ENCODE measurements at places on chromosomes 6 and 20.
A peak's percentile ranks its signal among the peaks of the same experiment; 100 is the strongest.

- no peak for DNase-seq
These were observed 51.7 kb downstream of the CTNNBL1 start for GRCh38 chr20:37745553-37745952.

DNA sequence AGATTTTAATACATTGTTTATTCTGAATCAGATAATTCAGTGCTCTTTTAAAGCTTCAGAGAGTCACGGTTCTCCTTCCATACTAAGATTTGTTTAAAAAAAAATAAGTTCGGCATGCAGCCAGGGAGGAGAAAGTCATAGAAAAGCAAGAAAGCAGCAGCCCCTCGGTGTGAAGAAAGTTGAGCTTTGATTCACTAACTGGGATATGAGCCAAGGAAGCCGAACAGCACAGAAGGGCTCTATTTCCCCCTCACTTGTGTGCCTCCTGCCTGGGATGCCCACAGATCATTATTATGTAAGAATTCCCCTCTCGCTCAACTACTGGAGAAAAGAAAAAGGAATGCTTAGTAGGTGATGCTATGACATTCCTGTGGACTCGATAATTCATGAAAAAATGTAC, 69.3 kb upstream of the SYNJ2 start:
- DNase-seq = no peak

GRCh38 chr20:41308290-41308711, 9.2 kb downstream of the ZHX3 start:
- no peak for DNase-seq

- no peak for DNase-seq
These were observed 159.8 kb downstream of the AKAP7 start for GRCh38 chr6:131295081-131295480.

DNA sequence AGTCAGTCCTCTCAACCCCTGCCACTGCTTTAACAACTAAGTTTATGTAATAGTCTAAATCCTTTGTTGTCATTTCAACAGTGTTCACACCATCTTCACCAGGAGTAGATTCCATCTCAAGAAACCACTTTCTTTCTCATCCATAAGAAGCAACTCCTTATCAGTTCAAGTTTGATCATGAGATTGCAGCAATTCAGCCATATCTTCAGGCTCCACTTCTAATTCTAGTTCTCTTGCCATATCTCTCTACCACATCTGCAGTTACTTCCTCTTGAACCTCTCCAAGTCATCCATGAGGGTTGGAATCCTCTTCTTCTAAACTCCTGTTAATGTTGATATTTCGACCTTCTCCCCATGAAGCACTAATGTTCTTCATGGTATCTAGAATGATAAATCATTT, 57.9 kb upstream of the FOXO3 start:
- no peak for DNase-seq

- no peak for DNase-seq
These were observed 1274.2 kb upstream of the GJE1 start for GRCh38 chr6:140858381-140858971.

- no peak for DNase-seq
These were observed 86.1 kb downstream of the HUS1B start for GRCh38 chr6:570825-571224.

DNA sequence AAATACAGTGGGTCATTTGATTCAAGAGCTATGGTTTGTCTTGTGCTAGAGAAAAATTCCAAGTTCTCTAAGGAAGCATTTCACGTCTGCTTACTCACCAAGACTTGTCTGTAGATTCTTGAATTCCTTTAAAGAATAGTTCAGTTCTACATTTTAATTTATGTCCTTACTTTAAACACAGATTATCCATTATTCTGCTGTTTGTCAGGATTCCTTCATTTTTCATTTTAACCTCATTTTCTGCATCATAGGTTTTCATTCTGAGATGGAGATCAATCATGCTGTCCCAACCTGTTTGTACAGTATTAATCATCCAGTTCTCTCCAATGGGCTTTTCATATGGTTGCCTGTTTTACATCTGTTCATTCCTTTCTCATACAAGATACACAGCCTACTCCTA, 24.5 kb upstream of the POPDC3 start:
- DNase-seq = no peak

DNA sequence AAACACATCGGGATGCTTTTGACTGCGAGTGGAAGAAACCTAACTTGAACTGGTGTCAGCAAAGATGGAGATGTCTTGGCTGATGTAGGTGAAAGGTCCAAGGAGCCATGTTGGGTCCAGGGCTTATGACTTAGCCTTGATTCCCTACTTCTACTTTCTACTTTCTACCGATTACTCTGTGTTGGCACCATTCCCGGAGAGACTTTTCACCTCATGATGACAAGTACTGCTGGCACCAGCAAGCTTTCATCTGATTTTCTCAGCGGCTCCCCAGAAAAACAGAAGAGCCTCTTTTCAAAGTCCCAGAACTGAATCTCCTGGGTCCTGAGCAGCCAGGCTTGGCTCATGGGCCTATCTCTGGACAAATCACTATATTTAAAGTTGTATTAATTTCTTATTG, 4.9 kb upstream of the EDN3 start:
- DNase-seq = no peak

DNA sequence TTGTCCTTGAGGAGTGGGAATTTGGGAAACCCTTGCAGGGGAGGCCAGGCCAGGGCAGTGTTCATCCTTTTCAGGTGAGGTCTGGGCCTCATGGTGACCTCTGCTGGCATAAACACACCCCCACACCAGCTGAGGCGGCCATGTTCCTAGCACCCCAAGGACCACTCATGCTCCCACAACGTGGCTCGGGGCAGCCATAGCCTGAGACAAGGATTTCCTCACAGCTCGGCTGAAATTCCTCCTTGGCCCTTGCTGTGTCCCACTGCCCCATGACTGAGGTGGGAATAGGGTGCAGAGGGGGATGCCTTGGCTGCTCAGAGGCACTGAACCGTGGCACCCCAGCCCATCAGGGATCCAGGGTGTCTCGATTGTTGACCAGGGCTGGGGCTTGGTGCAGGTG, 27.3 kb upstream of the SPDEF start:
- DNase-seq = no peak

- DNase-seq = no peak
These were observed 10.7 kb downstream of the PTPRA start for GRCh38 chr20:2883726-2884637.

DNA sequence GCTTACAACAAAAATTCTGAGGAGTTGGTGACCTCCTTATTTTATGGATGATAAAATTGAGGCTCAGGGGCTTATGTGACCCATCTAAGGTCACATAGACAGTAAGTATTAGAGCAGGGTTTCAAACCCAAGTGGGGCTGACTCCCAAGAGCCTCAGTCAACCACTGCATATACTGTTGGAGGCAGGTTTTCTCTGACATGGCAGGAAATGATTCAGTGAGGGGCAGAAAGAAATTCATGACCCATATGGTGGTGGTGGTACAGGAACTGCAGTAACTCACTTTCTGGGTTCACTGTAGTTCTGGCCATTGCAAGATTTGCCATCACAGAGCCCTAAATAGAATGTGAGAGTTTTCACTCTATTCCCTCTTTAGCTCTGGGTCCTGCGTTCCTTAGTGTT, 132.0 kb upstream of the ENPP5 start:
- no peak for DNase-seq

DNA sequence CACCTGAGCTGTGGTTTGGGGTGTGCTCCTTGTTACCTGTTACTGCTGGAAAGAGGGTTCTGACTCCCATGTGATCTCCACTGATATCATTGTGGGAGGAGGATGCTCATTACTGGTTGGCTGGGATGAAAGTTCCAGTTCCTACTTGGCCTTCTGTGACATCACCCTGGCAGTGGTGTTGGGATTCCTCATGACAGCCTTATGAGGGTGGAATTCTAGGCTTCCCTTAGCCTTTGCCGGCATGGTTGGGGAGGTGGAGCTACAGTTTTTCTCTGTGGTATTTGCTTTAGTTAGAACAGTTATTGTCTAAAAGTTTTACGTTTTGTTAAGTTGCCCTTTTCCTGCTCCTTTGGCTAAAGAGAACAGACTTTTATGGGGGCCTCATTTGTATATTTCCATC, 112.1 kb downstream of the AFG1L start:
- no peak for DNase-seq

GRCh38 chr6:131862476-131862875, 54.7 kb downstream of the ENPP1 start:
- DNase-seq = no peak

GRCh38 chr6:121309768-121310469, 24.4 kb downstream of the TBC1D32 start:
- DNase-seq = no peak

- no peak for DNase-seq
These were observed 44.5 kb downstream of the CEP85L start for GRCh38 chr6:118606858-118607257.

DNA sequence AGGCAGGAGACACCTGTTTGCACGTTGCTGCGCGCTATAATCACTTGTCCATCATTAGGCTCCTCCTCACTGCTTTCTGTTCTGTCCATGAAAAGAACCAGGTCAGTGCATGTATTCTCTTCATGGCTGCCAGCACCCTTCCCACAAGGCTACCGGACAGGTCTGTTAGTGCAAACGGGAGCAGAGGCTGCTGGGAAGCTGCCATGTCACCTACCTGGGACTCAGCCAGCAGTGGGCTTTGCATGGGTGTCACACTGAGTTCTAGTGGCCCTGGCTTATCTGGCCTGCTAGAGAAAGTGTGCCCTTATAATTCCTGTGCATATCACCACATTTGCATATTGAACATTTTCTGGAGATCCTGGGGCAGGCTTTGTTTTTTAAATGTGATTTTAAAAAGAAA, 24.8 kb downstream of the LYRM2 start:
- no peak for DNase-seq

DNA sequence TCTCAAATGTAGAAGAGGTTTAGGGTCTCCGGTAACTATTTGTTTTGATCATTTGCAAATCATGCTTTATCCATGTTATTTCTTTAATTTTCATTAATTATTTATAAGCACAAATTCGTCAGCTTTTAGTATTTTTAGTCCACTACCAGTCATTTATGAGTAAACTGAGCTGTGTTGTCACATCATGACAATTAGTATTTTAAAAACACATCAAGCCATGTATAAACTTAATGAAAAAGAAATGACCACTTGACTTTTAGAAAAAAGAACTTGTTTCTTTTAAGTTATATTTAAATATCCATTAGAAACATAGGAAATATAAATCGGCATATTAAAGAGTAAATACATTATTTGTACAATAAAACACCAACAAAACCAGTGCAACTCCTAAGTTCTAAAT, 2.8 kb downstream of the NKX2-4 start:
- no peak for DNase-seq

GRCh38 chr20:45066372-45066771, 34.6 kb downstream of the KCNS1 start:
- no peak for DNase-seq

GRCh38 chr6:149862922-149863697, 1.0 kb downstream of the LRP11 start:
- DNase-seq = no peak

GRCh38 chr6:29487131-29487530, 625 bp downstream of the MAS1L start:
- DNase-seq = no peak

DNA sequence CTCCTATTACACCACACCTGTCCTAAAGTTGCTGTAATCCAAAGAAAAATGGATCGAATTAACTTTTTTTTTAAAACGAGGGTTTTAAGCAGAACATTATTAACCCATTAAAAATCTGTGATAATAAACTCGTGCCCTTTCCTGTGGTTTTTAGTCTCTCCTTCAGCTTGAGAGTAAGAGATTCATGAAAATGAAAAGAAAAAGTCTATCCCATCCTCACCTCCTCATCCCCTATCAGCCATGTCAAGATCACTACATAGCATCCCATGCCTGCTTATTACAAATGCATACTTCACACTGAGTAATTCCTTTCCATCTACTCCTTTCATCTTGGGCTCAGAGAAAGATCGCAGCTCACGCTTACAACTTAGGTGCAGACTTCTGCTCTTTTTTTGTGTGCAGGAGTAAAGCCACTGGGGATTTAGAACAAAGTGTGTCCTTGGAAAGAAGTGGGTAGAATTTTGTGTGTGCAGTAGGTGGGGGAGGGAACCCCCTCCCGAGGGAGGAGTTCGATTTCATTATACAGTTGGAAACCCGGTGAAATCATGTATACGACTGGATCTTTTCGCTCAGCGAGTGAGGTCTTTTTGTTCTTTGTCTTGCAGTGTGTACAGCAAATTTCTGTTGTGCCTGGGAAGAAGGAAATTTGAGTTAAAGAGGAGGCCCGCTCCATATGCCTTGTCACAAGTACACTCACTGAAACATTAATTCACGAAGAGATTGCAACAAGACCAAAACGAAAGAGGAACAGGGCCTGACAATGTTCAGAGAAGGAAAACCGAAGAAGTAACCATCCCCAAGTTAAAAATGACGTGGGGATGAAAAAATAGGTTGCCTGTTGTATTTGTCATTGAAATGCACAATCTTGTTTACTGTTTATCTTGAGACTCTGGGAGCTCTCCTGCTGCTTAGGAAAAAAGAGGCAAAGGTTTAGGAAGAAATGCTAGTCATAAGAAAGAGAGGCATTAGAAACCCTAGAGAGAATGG, 146.5 kb upstream of the ZNF217 start:
- DNase-seq = no peak

GRCh38 chr6:90003941-90004340, 109.7 kb downstream of the GJA10 start:
- DNase-seq = no peak

- peak; percentile 59 for DNase-seq
These were observed at the start of gene GFOD1 for GRCh38 chr6:13487122-13488014. Gene GFOD1, minus strand, starts transcription at chr6:13487600. Its CDS starts 710 bp downstream, at chr6:13486890.

DNA sequence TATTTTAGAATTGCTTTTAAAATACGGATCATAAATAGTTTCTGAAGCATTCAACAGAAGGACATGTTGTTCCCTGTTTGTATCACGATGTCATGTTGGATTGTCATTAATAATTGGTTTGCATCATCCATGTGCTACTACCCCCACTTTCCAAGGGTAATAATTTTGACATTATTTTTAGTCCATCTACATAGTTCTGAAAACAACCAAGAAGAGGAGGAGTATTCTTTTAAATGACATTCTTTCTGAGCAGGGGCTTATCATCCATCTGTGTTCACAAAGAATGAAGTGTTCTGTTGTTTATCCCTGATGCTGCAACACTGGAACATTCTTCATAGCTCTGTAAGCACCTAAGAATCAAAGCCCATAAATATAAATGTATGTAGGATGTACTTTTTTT, 151.0 kb upstream of the CITED2 start:
- no peak for DNase-seq

GRCh38 chr6:156150391-156150790, 626.8 kb upstream of the ARID1B start:
- DNase-seq = no peak
